ENCODE measurements at places on chromosomes 7 and 10. TPM values are rescaled to one million over a fixed set of nuclear protein-coding genes. Genes with fewer than 3 reads are reported as not detected.

Gene ZNF25
- 12.8 TPM for total RNA-seq

Gene TLL2
- 0.25 TPM for total RNA-seq

Gene AMPH
- total RNA-seq: 13.3 TPM

Gene FGL2
- total RNA-seq: 7.4 TPM

Gene PIK3AP1
- total RNA-seq: 5.9 TPM

Gene PALS2
- total RNA-seq: 18.9 TPM

Gene WIPF3
- 0.25 TPM for total RNA-seq

Gene CFAP58
- 0.49 TPM for total RNA-seq

Gene CNTNAP2
- total RNA-seq: 2.2 TPM

Gene FFAR4
- total RNA-seq: 1.5 TPM

Gene C10orf90
- total RNA-seq: not detected

Gene ADRB1
- not detected for total RNA-seq

Gene DNA2
- 3.7 TPM for total RNA-seq

All from vagina (tissue), 2 donors.